Hindlimb muscle (tissue), 1 donor: ENCODE measurements at places on chromosomes 1 and 21.
A peak's percentile ranks its signal among the peaks of the same experiment; 100 is the strongest.

- no peak for DNase-seq
These were observed 60.7 kb upstream of the FMN2 start for GRCh38 chr1:240031009-240031408.

DNA sequence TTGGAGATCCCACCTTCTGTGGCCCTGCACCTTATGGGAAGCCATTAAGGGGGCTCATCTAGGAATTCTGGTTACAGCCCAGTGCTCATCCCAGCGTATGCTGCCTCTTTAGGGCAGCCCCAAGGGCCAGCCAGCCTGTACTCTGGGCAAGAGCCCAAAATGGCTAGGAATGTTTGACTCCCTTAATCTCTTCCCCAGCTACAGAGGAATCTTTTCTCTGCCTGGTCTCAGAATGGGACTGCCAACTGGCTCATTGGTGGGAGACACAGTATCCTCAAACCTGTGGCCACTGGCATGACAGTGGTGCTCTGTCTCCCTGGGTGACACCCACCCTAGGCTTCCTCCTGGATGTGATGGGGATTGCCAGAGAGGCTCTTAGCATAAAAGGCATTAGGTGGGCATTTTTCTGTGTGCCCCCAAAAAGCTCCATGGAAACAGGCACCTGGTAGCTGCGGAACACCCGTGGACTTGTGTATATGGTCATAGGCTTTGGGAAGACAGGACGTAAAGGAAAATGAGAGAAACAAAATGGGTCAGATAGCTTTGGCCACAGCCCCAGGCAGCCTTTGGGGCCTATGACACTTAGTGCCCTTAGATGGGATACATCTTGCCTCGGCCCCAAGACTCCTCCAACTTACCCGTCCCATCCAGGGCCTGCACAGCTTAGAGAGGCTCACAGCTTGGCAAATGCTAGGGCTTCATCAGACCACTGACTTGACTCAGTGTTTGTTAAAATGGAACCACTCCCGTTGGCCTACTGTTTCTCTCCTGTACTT is 6.9 kb downstream of the TMEM81 start:
- no peak for DNase-seq

GRCh38 chr1:94305704-94306103 is 68.3 kb upstream of the ARHGAP29 start:
- DNase-seq: no peak

GRCh38 chr1:210311726-210312493 is 16.8 kb upstream of the HHAT start:
- no peak for DNase-seq

DNA sequence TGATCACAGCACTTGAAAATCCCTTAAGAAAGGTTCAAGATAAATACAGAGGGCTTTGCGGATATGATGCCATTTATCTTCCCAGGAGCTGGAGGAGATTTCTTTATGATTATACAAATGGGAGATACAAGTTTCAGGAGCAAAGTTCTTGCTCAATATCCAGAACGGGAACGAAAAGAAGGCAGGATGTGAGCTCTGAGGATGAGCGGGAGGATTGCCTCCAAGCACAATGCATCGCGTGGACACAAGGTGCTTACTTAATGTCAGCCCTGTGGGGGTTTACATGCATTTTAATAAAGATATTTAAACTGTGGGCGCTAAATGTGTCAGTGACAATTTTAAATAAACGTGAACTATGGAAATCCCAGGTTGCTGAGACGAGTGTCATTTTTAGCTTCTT is 59.0 kb downstream of the SYT6 start:
- DNase-seq: no peak

GRCh38 chr1:7150724-7151280 is 365.5 kb downstream of the CAMTA1 start:
- DNase-seq: no peak

DNA sequence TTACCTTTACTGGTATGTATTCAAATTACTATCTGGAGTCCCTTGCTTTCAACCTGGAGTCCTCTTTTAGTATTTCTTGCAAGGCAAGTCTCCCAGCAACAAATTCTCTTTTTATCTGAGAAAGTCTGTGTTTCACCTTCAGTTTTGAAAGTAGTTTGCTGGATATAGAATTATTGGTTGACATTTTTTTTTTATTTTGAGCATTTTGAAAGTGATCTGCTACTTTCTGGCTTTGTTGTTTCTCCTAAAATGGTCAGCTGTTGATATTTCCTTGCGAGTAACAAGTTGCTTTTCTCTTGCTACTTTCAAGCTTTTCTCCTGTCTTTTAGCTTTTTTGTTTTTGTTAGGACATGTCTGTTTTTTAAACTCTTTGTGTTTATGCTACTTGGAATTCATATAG is 126.1 kb downstream of the TRIM33 start:
- no peak for DNase-seq

- DNase-seq: peak; percentile 47
These were observed 17.7 kb upstream of the SNX27 start for GRCh38 chr1:151594143-151594625.
